Uterus (tissue), 4 donors: ENCODE measurements at places on chromosomes 13 and 19.

DNA sequence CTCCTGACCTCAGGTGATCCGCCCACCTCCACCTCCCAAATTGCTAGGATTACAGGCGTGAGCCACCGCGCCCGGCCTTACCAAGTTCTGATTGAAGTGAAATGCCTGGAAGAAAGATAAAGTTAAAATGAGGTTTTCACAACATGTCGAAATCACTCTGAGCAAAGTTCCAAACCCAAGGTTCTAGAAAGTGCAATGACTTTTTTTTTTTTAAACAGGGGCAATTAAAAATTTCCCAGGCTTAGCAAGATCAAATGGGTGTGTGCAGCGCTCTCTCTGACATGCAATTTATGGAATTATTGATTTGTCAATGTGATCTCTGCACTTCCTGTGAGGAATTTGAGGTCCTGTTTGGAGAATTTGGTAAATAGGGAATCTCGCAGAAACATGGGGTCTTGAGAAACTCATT is 12.8 kb upstream of the MAP2K2 start:
- DNase-seq: no peak

- no peak for DNase-seq
These were observed at the start of gene KLF16 for GRCh38 chr19:1863328-1863637. KLF16 (minus strand) TSS chr19:1863579; CDS start chr19:1863497, 82 bp downstream.

- no peak for DNase-seq
These were observed 68.1 kb downstream of the ERCC5 start for GRCh38 chr13:102913914-102914313.

DNA sequence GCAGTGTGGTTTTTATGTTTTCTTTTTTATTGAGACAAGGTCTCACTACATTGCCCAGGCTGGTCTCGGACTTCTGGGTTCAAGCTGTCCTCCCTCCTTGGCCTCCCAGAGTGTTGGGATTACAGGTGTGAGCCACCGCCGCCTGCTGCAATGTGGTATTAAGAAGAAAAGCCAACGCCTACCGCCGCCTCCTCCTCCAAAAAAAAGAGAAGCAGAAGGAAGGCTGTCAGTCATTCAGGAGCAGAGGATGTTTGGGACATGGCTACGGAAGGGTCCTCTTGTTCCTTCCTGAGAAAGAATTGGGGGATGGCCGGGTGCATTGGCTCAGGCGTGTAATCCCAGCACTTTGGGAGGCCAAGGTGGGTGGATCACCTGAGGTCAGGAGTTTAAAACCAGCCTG is 1.2 kb downstream of the PPP1R37 start:
- no peak for DNase-seq

DNA sequence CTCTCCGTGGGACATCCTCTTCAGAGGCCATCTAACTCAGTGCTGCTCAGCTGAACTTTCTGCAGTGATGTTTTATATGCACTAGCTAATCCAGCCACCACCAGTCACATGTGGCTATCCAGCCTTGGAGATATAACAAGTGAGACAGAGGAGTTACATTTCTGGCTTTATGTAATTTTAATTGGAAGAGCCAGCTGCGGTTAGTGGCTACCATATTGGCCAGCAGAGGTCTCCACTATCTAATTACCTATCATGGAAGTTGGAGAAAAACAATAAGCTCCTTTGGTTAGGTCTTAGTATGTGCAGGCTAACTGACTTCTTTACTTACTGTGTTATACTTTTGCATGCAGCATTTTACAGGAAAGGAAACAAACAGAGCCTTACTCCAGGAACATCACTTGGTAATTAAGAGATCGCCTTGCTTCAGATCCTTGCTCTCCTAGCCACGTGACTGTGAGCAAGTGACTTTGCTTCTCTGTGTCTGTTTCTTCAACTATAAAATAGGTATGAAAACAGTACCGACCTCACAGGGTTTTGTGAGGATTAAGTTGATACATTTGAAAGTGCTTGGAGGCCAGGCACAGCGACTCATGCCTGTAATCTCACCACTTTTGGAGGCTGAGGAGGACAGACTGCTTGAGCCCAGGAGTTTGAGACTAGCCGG is 1.6 kb upstream of the KLK10 start:
- no peak for DNase-seq

DNA sequence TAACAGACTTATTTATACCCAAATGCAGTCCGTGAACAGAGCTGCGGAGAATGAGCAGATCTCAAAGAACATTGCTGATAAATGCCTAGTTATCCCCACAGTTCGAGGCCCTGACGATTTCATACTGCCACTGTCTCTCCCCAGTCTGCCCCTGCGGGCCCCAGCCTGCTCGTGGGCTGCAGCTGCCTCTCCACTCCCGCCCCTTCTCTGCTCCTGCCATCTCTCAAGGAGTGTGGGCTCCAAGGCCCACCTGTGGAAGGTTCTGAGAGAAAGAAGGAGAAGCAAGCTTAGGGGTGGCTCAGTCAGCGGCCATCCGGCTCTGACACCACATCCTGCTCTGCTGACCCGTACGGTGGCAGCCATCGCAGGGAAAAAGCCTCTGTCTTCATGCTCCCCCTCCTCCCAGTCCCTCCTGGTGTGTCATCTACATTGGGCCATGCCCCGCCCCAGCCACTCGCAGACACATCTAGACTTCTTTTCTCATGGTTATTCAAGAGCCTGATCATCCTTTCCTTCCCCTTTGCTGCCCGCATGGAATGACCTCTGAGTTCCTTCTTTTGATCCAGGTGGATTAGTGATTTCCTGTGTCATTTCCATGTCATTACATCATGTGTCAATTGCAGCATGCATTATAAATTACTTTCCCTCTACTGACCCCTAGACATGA is 52.0 kb downstream of the EPS15L1 start:
- DNase-seq: no peak

- peak; percentile 50 for DNase-seq
These were observed 22.9 kb downstream of the RAB20 start for GRCh38 chr13:110538632-110539031.

GRCh38 chr13:50518131-50518530 is 325.4 kb downstream of the DLEU7 start:
- DNase-seq: no peak

GRCh38 chr13:109297628-109298027 is 488.8 kb downstream of the IRS2 start:
- no peak for DNase-seq

GRCh38 chr19:47229676-47230053 is 1.3 kb downstream of the BBC3 start:
- no peak for DNase-seq
